Activated naive CD8-positive, alpha-beta T cell treated with anti-CD3 and anti-CD28 coated beads for 36 hours (primary cell): ENCODE measurements at places on chromosomes 3 and 15.

- DNase-seq: no peak
These were observed 145.9 kb upstream of the MBNL1 start for GRCh38 chr3:152122851-152123250.

- no peak for DNase-seq
These were observed 54.7 kb downstream of the FOXP1 start for GRCh38 chr3:71528816-71529215.

- DNase-seq: peak; percentile 18
These were observed 62.5 kb upstream of the ANKRD28 start for GRCh38 chr3:15860014-15860934.

GRCh38 chr3:190886945-190887344 lies 24.5 kb upstream of the GMNC start:
- DNase-seq: no peak

- peak; percentile 55 for DNase-seq
These were observed 76.9 kb upstream of the ABI3BP start for GRCh38 chr3:101069901-101070798.

DNA sequence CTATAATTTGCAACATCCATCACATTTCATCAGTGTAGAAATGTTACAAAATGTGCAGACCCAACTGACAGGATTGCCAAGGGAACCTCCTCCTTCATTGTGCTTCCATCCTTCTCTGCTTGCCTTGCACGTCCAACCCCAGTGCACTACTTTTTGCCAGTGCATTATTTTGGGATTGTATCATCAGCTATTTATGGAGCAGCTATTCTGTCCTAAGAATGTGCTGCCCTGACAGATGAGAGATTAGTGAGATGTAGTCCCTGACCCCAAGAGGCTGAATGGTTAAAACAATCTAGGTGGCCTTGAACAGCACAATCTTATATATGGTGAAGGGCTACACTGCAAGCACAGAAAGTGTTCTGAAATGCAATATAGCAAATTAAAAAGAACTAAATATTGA lies 935.8 kb downstream of the IGSF11 start:
- DNase-seq: no peak

- no peak for DNase-seq
These were observed 231.3 kb upstream of the KCNMB2 start for GRCh38 chr3:178304758-178305467.

- DNase-seq: no peak
These were observed 27.5 kb upstream of the EOMES start for GRCh38 chr3:27749643-27750042.

DNA sequence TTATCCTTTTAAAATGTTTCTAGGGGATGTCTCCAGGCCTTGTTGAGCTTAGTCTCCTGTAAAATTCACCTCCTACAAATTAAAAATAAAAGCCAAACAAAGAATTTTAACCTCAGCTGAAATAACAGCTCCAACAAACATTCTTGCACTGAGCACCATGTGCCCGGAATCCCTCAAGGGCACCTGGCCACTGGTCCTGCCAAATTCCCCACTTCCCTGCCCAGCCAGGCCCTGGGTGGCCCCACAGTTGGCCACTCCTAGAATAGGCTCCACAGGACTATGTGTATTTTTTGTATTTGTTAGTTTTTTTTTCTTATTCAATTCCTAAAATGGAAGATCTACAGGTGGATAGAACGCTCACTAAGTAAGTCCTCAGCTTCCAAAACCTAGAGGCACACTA lies 33.1 kb upstream of the PLA2G4E start:
- no peak for DNase-seq

DNA sequence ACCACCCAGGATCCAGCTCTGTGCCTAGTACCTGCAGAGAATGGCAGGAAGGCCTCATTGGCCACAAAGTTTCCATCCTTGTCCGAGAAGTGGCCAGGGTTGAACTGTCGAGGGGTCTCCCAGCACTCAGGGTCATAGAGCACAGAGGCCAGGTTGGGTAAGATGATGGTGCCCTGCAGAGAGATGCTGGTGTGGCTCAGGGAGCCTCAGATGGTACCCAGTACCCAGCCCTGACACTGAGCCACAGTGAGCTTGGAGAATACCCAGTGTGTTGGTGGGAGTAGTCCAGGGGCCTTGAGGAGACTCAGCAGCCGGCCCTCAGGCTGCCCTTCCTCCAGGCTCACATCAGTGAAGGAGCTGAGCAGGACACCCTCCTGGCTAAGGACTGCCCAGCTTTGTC lies 11.5 kb upstream of the PARL start:
- DNase-seq: no peak

- no peak for DNase-seq
These were observed 296.0 kb downstream of the MEX3B start for GRCh38 chr15:81749716-81750375.

- DNase-seq: no peak
These were observed 3.5 kb upstream of the UBE2E2 start for GRCh38 chr3:23199649-23200048.

DNA sequence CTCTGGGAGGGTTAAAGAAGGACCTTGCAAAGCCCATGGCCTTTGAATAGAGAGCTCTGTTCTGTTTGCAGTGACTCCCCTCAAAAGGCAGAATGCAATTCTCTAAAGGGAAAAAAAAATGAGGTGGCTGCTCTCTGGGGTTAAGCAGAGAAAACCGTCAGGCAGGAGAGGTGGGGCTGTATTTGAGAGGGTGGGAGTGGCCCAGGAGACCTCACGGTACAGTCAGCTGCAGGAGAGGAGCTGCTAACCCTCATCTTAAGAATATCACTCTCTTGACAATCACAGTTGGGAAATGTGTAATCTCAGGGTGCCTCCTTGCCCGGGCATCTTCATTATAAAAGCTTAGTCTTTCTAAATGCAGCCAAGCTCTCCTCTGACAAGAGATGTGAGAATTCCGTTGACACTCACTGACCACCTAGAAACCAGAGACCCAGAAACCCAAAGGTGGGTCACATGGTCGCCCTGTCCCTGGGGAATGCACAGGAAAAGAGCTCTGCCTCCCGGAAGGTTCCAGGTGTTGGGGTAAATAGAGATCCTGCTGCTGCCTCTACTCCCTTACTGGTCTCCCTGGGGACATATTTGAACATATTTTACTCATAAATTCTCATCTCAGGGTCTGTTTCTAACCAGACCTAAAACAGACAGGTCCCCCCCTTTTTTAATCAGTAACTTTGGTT lies 159.1 kb upstream of the CTDSPL start:
- no peak for DNase-seq

DNA sequence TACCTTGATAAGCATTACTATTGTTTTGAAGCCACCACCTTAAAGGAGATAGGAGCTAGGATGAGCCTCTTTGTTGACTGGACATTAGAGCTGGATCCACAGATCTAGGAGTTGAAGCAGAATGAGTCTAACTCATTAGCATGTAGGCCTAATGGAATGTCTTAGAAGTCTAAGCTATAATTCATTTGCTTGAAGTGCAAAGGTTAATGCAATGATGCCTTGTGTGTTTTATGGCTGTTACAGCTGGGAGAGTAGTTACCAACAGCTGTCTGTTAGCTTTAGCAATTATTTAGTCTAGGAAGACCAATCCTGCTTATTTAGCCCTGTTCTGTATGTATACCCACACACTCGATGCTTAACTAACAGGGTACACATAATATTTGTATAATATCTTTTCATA lies 419.3 kb downstream of the TUSC7 start:
- no peak for DNase-seq

DNA sequence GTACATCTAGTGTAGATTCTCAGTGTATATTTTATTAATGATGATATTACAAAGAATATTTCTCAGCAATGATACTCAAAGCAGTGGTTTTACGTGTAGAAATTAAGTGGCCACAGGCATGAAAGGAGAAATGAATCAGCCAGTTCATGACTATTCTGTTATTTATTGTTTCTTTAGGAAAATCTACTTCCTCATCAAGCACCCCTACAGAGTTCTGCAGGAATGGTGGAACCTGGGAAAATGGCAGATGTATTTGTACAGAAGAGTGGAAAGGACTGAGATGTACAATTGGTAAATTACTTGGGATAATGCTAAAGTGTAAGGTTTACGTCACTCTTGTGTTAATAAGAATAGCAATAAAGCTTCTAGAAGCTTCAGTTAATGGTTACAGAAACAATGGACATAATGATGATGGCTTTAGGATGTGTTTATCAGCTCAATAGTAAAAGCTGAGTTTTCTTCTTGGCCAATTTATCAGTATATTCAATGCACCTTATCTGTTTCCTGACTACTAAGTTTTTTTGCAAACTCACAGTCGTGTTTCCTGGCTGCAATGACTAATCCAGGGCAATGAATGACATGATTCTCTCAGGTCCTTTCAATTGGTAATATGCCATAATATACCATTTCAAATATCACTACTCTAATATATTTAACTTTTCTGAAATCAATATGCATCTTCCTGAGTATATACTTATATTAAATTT lies 20.2 kb downstream of the ADGRG7 start:
- no peak for DNase-seq

DNA sequence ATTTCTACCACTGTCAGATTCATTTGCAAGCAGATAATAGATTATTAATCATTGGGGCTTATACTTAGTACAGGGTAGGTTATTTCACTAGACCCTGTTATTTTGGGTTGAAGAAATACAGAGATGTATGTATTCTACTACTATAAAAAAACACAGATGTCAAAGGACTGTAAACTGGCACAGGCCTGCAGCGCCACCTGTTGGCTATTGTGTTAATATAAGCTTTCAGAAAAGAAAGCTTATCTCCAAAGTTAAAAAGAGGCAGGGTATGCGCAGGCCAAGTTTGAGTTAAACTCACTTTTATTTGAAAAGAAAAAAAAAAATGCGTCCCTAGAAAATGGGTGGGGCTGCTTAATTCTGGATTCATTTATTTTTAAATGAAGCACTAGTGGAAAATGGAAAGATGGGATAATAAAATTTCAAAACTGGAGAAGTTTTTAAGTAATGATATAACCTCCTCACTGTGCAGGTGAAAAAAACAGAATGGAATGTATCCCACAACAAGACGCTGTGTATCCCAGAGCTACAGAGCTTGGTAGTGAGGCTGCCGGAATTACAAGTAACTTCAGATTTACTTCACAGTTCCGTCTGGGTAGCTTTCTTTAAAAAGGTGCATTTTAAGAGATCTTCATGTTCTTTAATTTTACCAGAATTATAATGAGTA lies 407.2 kb upstream of the TGFBR2 start:
- peak; percentile 48 for DNase-seq

GRCh38 chr3:39028546-39028945 lies 23.2 kb downstream of the SCN11A start:
- no peak for DNase-seq

- DNase-seq: no peak
These were observed 179.9 kb upstream of the ANKRD28 start for GRCh38 chr3:15977598-15978232.
